ENCODE measurements at places on chromosomes 6 and 20.
A peak's percentile ranks its signal among the peaks of the same experiment; 100 is the strongest.

- no peak for DNase-seq
These were observed 100.1 kb downstream of the ZFAND3 start for GRCh38 chr6:37919417-37920157.

DNA sequence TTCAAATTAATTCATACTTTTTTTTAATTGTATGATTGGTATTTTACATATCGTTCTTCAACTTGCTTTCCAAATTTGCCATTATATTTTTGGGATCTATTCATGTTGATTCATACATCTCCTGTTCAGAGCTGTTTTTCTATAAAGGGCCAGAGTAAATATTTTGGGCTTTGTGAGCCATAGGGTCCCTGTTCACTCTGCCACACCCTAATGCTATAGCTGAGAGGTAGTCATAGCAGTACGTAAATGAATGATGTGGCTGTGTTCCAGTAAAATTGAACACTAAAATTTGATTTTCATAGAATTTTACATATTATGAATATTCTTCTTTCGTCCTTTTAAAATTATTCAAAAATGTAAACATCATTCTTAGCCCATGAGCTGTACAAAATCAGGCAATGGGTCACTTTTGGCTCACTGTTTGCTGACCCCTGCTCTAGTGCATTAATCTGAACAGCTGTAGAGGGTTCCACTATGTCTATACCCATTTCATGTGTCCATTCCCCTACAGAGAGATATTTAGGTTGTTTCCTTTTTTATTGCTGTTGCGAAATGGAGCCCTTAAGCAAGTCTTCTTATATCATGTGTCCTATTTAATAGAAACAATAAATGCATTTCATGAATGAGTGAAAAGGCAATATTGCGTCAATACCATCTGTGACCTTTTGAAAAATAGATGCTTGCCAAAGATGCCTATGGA is 136.4 kb upstream of the SALL4 start:
- DNase-seq = no peak

DNA sequence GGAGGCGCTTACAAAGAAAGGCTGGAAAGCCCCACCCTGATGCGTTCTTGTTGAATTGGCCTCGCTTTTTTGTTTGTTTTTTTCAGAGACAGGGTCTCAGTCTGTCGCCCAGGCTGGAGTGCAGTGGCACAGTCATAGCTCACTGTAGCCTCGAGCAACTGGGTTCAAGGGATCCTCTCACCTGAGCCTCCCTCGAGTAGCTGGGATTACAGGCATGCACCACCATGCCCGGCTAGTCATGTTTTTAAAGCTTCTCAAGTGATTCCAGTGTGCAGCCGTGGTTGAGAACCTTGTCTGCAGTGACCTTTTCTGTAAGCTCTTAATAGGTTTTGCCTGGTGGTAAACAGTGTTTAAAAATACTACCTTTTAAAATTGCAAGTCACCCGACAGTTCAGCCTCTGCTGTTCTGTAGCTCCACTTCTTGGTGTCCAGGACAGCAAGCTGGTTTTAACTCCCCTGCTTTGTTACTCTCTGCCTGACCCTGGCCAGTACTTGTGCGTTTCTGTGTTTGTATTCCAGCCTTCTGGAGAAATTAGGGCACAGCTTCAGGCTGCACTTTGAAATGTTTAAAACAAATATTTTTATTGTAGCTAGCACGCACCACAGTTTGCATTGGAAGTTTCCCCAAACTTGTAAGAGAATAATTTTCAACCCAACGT is 54.4 kb downstream of the KDM1B start:
- DNase-seq = no peak

GRCh38 chr20:63099456-63100173 is 92.9 kb upstream of the BHLHE23 start:
- DNase-seq = no peak

DNA sequence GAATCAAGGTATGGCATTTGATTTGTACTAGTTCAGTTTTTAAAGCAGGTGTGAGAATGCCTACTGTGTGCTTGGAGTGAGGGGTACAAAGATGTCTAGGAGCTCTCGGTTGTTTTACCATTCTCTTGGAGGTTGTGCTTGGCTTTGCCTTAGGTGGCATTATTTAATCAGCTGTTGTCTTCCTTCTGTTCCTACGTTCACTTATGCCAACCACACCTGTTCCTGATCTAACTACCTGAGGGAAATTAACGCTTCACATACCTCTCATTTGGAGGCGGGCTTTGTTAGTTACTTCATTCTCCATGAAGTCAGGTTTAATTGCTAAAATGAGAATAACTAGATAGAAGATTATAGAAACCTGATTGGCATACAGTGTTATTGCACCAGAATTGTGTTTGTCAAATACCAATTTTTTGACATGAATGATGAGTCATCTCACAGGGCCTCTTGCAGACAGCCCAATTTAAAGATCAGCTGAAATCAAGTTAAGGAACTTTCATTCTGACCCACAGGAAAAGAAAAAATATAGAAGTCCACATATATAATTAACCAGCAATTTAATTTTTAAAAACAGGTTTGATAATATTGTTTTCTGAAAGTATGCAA is 24.8 kb upstream of the PBOV1 start:
- DNase-seq = no peak

GRCh38 chr6:154878871-154879491 is 116.1 kb upstream of the TIAM2 start:
- DNase-seq = no peak

GRCh38 chr6:71181565-71181964 is 107.0 kb upstream of the OGFRL1 start:
- no peak for DNase-seq

DNA sequence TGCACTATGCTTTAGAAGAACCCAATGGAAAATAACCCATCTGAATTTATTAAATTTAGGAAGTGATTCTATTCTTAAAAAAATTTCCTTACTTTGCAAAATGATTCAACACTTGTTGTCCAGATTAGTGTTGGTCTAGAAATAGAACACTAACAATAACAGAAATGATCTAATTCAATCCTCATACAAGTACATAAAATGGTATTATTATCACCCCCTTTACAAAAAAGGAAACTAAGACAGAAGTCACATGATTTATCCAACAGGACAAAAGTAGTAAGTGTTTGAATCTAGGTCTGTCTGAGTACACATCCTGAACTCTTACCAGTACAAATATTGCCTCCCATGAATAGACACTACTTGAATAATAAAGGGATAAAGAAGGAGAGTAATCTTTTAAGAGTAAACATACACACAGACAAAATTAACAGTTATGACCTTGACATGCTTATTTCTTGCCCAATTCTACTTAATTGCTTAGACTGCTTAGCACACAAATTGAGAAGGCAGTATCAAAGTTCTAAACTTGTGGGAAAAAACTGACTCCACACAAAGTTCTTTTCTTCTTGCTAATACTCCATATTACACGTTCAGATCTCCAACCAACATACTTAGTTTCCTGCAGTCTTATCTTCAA is 195.4 kb upstream of the RUNX2 start:
- no peak for DNase-seq

DNA sequence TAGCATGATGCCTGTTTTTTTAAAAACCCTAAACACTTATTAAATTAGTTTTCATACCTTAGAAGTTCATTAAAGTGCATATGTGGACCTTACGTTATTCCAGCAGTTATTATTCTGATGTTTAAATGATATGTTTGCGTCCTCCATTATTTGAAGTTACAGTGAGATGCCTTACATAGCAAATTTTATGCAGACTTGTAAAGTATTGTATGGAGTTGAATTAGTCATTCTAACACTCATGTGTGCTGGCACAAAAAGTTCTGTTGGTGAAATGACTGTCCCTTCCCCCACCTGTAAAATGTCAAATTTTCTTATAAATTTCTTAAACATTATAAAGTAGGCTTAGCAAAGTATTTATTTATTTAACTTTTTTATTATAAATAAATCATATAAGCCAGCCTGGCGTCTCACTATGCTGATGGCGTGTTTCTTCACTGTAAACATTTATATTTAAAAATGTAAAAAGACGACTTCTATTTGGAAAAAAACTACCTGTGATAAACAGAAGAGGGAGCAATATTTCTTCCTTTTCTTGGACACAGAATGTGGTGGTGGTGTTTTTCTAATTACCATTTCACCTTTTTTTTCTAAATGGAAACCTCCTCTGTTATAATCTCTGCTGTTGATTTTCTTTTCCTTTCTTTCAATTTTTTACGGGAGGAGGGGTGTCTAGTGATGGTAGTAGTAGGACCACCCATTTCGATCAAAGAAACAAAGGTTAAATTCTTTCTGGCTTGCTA is 155.4 kb downstream of the RFPL4B start:
- no peak for DNase-seq

- no peak for DNase-seq
These were observed 16.9 kb downstream of the RAB44 start for GRCh38 chr6:36714511-36714910.

- no peak for DNase-seq
These were observed 128.5 kb downstream of the HFE start for GRCh38 chr6:26215585-26216358.

GRCh38 chr6:34056305-34057108 is 89.4 kb downstream of the GRM4 start:
- no peak for DNase-seq

GRCh38 chr6:71250099-71250602 is 38.5 kb upstream of the OGFRL1 start:
- DNase-seq = no peak

- peak; percentile 83 for DNase-seq
These were observed 40.5 kb downstream of the PIM1 start for GRCh38 chr6:37210313-37210968.

DNA sequence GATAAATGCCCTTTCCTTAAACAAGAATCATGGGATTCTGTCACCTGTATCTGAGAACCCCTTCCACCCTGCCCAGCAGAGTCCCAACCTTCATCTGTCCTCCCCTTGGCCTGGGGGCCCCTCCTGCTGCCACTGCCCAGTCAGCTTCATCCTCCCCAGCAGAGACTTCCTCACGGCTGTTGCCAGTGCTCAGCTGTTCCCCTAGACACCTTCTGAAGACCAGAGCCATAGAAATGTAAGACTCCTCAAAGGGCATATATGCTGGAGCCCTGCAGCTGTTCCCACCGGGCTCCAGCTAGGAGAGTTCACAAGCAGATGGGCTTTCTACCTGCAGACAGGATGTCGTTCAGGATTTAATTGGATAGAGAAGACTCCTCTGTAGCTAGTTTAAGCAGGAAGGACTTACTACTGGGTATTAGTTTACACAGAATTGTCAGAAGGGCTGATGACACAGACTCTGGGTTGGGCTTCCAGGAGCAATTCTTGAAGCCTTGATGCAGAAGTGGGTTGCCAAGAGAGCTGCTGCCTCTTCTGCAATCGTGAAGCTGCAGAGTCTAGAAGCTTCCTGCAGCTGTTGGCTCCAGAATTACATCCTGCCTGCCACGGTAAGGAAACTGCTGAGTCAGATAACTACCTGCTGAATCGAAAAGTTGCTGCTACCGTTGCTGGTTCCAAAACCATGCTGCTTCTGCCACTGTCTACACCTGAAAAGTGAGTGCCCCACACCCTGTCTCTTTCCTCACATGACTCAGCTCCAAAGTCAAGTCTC is 57.1 kb upstream of the MLN start:
- no peak for DNase-seq

DNA sequence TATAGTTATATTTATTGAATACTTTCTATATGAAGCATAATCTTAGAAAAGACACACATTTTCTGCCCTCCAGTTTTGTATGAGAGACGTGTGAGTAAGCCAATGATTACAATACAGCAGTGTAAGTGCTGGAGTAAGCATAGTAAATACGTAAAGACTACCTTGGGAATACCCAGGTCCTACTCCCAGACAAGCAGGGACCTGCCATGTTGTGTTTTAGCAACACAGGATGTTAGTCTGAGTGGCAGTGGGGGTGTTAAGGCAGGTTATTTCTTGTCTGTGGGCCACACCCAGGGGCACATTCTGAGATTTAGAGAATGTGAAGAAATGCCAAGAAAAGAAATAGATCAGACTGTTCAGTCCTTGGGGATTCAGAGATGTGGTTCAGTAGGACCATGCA is 34.3 kb upstream of the RNF144B start:
- DNase-seq = no peak

DNA sequence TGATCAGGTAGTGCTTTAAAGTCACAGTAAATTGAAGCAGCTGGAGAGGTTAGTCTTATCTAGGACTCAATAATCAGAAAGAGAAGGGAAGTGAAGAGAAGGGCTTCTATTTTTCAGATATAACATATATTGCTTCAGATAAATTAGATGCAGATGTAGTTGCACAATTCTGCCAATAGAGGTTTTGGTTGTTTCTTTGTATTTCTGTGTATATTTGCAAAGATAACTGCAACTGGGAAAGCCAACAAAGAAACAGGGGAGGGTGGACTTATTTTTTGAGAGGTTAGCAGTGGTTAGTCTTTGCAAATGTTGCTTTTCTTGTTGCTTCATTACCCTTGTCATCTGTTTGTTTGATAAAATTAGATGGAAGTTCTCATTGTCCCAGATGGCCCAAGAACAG is 106.6 kb downstream of the ADGRG6 start:
- no peak for DNase-seq

DNA sequence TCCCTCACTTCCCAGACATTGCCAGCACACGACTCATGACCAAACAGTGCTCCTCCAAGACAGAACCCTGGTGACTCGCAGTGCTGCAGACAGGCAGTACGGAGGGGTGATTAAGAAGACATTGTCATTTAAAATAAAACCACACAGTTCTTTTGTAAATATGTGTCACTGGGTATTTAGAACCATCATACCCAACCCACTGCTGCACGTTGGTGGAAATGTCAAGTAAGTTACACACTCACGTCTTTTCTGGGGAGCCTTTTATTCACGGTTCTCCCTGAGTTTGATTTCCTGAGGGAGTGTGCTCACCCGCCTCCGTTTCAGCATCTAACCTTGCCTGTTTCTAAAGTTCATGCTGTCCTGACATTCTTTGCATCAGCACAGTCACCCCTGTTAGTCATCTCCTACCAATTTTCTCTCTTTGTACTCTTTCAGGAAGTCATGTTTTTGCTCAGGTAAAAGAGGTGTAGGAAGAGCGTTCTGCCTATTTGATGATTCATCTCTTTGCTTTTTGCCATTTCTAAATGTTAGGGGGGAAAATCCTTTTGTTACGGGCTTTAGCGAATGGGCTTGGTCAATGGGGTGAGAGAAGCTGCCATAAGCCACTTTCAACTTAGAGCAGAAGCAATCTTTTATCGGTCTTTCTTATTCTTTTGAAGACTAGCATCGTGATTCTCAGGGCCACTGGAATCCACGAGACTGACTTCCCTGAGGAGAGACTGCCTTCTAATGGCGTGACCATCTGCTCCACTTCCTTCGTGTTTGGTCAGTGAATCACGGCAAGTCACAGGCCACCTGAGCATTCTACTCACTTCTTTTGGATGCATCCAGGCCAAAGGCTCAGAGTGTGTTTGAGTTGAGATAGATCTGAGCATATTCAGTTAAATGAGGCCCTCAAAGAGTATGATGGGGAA is 512.8 kb upstream of the JARID2 start:
- DNase-seq = peak; percentile 46

Measured in activated T-cell treated with anti-CD3 and anti-CD28 coated beads for 4 hours (primary cell).